ENCODE measurements at places on chromosomes 11 and 22.

- no peak for DNase-seq
These were observed 26.6 kb downstream of the HPS5 start for GRCh38 chr11:18295316-18295715.

GRCh38 chr11:119706029-119706428, 23.0 kb downstream of the NECTIN1 start:
- no peak for DNase-seq

- peak; percentile 60 for DNase-seq
These were observed 10.7 kb upstream of the RPS3 start for GRCh38 chr11:75388386-75389275.

- no peak for DNase-seq
These were observed 65.3 kb downstream of the ARFGAP2 start for GRCh38 chr11:47111318-47111804.

- DNase-seq: no peak
These were observed 24.2 kb downstream of the EIF3F start for GRCh38 chr11:8011371-8011770.

GRCh38 chr11:13258855-13259254, 18.7 kb upstream of the BMAL1 start:
- no peak for DNase-seq

GRCh38 chr11:110389965-110390364, 39.8 kb upstream of the FDX1 start:
- DNase-seq: no peak

DNA sequence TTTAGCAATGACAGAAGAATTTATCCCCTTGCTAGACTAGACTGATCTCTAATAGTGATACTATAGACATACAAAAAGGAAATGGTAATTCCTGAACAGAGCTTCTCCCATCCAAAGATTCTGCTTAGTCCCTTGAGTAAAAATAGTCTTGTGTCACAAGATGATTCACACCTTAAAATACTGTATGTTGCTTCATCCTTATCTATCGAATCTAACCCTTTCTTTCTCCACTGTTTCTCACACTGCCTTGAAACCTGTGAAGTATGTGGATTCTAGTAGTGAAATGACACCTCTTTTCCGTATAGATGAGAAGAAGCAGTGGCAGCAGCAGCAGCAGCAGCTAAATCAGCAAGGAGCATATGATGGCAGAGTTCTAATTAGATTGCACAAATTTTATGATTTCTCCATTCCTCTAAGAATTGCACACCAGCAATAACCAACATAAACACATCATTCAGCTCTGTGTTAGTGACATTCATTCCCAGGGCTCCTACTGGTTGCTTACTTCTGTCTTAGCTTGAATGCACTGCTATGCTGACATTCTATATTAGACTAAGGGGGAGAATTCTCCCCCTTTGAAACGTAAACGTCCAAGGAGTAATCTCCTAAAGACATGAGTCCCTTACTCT, 14.6 kb downstream of the KCNA4 start:
- DNase-seq: no peak

DNA sequence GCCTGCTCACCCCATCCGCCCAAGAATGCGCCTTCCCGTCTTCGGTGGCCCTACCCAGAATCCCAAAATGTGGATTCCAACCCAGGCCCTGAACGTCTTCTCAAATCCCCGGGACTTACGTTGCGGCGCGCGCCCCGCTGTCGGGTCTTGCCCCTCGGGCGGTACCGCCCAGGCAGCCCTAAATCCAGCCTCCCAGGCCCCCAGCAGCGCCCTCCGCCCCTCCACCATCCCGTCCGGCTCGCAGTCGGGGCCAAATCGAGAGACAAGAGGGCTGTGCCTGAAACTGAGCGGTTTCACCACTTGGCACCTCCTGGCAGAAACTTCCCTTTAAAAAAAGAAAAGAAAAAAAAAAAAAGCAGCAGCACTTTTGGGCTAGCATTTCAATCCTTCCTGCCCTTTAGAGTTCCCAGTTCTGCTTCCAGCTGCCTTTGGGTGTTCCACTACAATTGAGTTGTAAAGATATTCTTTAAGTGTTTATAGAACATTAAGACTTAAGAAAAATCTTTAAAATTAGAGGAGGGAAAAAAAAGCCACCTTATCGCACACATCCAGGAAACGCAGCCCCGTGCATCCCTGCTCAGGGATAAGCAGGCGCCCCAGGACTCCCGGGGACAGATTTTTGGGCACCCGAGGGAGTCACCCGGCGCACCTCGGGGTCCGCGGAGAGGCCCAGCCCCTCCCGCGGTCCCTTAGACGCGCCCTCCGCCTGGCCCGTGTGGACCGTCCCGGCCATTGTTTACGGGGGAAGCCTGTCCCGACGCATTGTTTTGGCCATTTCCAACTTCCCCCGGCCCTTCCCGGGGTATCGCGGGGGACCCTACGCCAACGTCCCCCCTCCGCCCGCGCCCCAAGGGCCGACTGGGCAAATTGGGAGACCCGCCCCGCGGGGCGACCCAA, 57.6 kb downstream of the KCNJ4 start:
- DNase-seq: no peak

DNA sequence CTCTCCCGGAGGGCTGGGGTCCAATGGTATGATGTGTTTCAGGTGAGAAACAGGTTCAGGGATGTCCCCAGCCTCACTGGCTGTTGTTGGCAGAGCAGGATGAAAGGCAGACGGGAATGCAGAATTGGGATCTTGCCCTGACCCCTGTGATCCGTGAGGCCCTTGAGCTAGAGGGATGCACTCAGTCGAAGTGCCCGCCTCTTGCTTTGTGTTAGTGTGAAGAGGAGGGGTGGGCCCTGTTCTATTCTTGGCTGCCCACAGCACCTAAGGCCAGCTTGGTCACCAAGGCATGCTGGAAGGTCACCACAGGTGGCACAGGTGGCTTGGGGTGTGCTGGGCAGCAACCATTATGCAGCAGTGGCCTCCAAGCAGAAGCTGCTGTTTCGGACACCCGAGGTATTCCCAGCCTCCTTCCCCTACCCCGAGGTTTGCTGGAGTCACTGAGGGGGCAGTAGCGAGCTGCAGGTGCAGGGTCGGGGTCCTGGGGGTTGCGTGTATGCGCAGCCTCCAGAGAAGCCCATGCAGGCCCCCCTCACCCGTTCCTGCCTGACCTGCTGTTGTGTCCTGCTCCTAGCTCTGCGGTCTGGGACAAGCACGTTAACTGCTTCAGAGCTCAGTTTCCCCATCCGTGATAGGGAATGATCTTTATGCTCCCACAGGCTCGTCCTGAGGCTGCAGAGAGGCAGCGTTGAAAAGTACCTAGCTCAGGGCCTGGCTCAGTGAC, 13.0 kb downstream of the LRP5 start:
- no peak for DNase-seq

DNA sequence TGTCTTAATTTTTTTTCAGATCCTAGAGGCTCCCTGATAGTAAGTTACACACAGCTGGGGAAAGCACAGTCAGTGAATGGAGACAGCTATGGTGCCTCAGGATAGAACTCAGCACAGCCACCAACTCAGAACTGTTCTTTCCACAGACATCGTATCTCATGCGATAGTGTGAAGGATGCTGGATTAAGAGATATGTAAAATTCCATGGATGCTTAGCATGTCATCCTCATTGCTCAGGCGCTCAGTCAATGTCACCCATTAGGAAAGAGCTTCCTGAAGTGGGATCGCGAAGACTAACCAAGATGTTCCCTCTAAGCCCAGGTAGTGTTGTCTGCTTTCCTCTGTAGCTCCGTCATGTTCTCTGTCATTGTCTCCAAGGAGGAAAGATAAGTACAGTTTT, 1000.4 kb downstream of the OPCML start:
- DNase-seq: no peak

GRCh38 chr11:19101796-19102520, 15.0 kb upstream of the ZDHHC13 start:
- no peak for DNase-seq

GRCh38 chr11:79503028-79503427, 62.2 kb upstream of the TENM4 start:
- DNase-seq: no peak

- no peak for DNase-seq
These were observed 61.0 kb downstream of the ARFGAP3 start for GRCh38 chr22:42796081-42796480.

GRCh38 chr11:32033067-32033466, 57.8 kb upstream of the RCN1 start:
- no peak for DNase-seq

DNA sequence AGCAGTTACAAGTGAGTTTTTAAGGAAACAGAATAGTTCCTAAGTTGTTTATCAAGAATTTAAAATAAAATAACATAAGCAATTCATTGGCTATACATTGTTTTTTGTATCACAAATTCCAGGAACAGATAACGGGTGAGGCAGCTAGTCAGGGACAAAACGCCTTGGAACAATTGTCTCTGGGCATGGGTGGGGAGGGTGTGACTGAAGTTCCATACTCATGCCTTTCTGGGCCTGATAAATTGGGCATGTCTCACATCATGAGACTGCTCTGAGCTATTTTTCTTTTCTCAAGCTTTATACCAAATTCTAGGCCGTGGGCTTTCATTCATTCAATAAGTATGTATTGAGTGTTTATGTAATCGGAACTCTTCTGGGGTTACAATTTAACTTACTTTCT, 21.6 kb downstream of the FOLR3 start:
- no peak for DNase-seq

GRCh38 chr22:35406443-35406842, 6.5 kb downstream of the MCM5 start:
- DNase-seq: no peak
